Amygdala (tissue), 56 donors: ENCODE measurements at places on chromosomes 12 and 14.
A peak's percentile ranks its signal among the peaks of the same experiment; 100 is the strongest.

DNA sequence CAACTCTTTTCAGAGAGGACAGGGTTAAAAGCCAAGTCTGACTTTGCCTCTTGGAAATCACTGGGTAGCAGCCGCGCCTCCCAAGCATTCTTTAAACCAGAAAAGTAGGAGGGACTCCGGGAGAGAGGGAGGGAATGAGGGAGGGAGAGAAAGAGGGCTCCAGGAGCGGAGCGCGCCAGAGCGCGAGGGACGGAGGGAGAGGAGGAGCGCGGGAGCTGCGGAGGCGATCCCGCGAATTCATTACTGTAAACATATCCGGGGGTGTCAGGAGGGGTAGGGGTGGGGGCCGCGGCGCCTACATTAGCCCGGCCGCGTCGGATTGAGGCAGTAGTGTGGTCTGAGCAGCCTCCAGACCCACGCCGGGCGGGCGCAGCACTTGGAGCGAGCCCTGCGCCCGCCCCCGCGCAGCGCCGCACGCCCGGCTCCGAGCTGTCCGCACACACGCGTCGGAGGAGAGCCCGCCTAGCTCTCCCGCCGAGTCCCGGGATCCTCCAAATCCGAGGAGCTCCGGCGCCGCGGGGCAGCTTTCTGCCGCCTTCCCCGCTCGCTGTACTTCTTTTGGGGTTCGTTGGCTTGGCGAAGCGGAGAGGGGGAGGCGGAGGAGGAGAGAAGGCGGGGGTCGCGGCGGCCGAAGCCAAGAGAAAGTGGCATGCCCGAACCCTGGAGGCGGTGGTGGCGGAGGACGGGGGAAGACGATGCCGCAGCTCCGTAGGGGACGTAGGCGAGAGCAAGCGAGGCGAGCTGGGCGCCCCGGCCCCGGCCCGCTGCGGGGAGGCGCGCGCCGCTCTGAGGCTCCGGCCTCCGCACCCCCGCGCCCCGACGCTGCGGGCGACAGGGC lies 3.3 kb downstream of the FLRT2 start:
- peak; percentile 52 for DNase-seq

DNA sequence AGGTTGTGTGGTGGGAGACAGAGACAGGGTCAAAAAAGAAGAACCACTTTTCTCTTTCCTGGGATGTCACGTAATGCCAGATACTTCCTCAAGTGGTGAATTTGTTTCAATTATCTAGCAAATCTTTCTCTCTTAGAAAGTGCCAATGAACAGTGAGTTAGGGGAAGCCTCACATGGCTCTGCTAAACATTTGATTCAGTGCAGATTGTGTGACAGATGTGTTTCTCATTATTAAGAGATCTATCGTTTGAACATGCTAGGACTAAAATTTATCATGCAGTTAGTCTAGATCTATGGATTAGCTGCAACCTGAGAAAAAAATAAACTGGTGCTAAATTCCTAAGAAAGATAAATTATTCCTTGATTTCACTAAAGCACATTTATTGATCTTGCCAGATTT lies 247.8 kb downstream of the MDGA2 start:
- DNase-seq = no peak

- no peak for DNase-seq
These were observed 37.1 kb downstream of the PPFIA2 start for GRCh38 chr12:81722004-81722403.

DNA sequence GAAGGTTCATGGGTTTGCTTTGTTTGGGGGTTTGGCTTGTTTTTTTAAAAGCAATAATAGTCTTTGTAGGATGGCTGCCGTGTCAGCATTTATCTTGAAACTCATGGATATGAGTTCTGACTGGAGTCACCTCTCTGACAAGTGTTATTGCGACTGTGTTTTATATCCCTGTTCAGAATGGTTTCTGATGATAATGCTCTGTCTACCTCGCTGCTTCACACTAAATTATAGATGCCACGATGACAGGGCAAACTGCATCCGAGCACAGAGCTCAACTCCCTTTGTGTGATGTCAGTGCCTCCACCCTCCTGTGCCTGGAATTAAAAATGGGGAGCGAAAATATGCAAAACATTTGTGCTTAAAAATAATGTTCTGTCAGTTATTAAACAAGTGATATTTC lies 250.8 kb downstream of the EGLN3 start:
- DNase-seq = no peak

DNA sequence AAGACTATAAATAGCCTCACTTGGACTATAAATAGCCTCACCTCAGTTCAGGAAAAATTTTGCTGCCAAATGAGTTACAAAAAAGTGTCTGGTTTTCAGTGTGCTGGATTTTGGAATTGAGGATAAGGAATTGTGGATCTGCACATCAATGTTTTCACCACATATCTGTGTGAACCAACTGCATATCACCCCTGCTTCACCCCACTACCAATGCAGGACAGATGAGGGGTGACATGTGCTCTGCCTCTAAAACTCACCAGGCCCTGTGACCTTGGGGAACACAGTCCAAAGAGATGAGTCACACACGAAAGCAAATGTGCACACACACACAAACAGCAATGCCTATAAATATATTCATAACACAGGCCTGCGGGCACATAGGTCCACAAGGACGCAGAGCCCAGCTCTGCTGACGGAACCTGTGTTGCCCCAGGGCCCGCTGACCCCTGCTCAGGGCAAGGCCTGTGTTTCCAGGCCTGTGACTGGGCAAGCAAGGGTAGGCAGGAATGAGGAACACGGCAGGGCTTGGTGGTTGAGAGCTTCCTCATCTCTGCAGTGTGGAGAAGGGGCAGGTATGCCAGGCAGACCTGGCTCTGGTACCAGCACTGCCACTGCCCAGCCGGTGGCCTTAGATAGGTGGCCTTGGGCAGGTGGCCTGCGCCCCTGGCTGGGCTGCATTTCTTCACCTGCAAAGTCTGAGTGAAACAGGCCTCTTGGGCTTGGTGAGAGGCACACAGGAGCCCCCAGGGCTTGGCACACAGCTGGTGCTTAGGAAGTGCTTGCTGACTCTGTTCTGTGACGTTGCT lies 82.4 kb downstream of the ARL6IP4 start:
- no peak for DNase-seq

- DNase-seq = no peak
These were observed 334.9 kb downstream of the SNAPC1 start for GRCh38 chr14:62097072-62097471.

- no peak for DNase-seq
These were observed 63.7 kb upstream of the DDX11 start for GRCh38 chr12:31009976-31010375.

DNA sequence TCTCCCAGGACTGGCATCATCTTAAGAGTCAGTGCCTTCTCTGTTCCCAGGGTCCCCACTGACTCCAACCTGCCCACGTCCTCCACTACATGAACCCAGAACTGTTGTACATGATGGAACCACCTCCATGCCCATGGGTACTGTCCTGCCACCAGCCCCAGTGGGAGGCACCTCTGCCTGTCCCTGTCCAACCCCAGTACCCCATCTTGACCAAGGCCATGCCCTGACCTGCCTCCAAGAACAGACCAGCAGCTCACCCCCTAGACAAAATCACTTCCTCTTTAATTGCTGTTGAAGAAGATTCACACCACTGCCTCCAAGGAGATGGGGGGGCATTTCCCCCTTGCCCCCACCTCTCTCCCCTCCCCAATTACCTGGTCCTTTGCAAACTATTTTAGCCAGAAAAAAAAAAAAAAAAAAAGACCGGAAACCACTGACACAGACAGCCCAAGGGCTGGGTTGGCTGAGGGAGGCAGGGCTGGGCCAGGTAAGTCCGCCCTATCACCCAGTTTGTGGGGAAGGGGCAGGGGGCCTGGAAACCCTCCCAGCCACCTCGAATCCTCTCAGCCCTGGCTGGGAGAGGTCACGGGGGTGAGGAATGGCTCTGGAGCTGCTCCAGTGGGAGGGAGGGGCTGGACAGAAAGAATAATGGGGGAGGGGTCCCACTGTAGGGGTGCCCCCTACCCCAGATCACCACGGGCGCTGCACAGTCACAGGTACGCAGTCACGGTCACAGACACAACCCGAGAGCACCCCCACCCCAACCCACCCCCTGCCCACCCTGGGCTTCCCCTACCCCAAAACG lies 13.4 kb downstream of the AGAP2 start:
- no peak for DNase-seq

GRCh38 chr14:69263364-69263763 lies 3.4 kb downstream of the GALNT16 start:
- DNase-seq = no peak

DNA sequence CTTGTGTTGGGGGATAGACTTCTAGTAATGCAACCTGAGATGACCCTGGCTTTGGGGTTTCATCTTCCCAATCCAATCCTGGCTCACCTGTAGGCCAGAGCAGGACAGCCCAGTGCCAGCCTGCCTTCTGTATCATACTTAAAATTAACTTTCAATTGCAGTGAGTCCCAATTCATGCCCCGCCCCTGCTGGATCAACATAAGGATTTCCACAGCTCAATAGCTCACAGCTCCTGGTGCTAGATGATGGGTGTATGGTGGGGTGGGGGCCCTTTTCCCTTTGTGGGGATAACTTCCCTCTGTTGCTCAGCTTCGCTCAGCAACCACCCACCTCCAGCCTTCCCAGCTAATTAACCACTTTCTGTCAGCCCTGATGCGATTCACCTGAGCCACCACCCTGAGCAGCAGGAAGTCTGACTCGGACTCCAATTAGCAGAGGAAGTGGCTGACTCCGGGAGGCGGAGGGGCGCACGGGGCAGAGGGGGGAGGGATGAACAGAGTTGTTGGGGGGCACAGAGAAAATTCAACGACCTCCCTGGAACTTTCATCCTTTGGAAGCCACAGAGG lies 24.3 kb upstream of the CHGA start:
- DNase-seq = no peak

GRCh38 chr12:19978193-19978592 lies 390.1 kb upstream of the PDE3A start:
- no peak for DNase-seq

- DNase-seq = no peak
These were observed 8.8 kb downstream of the BDKRB1 start for GRCh38 chr14:96264853-96265252.

- DNase-seq = no peak
These were observed 12.2 kb upstream of the ITPR2 start for GRCh38 chr12:26845057-26845666.

GRCh38 chr12:90515199-90516175 lies 439.5 kb downstream of the CCER1 start:
- DNase-seq = no peak

DNA sequence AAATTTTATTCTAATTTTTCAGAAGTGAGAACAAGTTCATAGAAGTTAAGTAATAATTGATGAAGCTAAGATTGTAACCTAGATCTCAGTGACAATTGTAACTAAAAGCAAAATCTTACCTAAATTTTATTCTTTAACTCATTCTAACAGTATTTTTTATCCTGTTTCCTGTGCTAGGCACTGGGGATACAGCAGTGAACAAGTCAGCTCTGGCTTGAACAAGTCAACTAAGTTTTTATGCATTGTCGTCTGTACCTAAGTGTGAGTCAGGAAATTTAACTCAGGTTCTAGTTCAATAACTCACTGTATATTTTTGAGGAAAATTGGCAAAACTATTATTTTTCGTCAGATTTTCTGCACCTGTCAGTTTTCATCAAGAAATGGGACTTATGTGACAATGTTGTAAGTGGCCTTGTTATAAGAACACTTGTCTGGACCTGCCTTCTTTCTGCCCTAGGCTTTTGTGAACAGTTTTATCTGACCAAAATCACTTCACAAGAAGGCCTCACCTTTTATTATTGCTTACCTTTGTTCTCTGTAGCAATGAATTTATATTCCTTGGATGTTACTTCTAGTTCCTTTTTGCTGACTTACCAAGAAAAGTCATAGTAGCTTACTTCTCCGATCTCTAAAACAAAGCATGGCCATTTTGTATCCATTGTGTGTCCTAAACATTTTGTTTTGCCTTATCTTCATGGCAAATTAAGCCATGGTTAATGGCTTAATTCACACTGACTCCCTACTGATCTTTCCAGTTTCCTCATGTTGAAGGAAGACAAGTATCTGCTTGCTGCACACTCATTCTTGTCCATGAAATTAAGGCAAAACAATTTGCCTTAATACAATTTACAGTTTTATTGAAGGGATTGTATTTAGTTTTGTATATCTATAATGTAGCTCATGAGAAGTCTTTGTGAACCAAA lies 2.7 kb downstream of the TMTC3 start:
- DNase-seq = no peak

GRCh38 chr12:28568118-28568517 lies 377.9 kb downstream of the CCDC91 start:
- no peak for DNase-seq

GRCh38 chr12:9731797-9732196 lies 1.1 kb downstream of the CLECL1 start:
- DNase-seq = no peak

GRCh38 chr12:73210548-73211204 lies 938.5 kb downstream of the TRHDE start:
- DNase-seq = no peak
